NCI-H2029 treated with DMSO at 0.1 percent for 48 hours (cell line): ENCODE measurements at places on chromosomes 5 and 9.

DNA sequence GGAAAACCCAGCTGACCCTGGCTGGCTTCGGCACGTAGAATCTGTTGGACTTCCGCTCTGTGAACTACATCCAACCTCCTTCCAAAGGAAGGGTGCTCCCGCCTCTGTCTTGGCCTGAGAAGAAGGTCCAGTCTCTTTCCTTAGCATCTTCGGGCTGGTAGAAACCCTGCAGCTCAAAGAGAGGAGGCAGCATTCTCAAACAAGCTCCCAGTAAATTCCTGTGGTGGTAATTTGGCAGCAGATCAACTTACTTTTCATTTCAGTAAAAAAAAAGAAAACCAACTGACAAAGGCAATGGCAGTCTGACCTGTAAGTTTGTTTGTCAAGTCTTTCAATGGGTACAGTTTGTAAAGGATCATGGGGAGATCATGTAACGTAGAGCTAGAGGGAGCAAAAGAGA, 176.7 kb downstream of the MED10 start:
- DNase-seq: no peak

GRCh38 chr5:96605144-96605837, 56.9 kb upstream of the CAST start:
- no peak for DNase-seq

GRCh38 chr5:17067657-17068392, 131.7 kb upstream of the MYO10 start:
- DNase-seq: no peak

DNA sequence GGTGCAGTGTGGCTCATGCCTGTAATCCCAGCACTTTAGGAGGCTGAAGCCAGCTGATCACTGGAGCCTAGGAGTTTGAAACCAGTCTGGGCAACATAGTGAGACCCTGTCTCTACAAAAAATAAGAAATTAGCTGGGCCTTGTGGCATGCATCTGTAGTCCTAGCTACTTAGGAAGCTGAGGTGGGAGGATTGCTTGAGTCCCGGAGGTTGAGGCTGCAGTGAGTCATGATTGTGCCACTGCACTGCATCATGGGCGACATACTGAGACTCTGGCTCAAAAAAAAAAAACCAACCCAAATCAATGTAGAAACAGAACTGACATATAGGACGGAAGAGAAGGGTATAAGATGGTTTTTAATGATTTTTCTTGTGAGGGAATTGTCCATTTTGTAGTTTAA, 27.7 kb downstream of the G3BP1 start:
- no peak for DNase-seq

- DNase-seq: peak; percentile 40
Observed at GRCh38 chr9:34985311-34985899, 4.1 kb upstream of the DNAJB5 start.

DNA sequence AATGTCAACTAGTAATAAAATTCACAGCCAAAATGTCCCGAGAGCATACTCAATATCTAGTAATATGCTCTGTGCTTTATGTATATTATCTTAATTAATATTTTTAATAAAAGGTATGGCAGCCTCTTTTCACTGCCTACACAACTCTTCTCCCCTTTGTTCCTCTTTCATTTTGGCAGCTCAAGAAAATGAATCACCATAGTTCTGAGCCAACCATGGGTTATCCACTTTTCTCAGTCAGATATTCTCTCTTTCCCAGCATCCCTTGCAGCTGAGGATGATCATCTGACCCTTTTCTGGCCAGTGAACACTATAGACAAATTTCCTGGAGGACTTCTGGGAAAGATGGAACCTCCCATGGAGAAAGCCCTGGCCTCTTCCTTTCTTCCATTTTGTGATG, 8.2 kb upstream of the DOCK8 start:
- DNase-seq: no peak

DNA sequence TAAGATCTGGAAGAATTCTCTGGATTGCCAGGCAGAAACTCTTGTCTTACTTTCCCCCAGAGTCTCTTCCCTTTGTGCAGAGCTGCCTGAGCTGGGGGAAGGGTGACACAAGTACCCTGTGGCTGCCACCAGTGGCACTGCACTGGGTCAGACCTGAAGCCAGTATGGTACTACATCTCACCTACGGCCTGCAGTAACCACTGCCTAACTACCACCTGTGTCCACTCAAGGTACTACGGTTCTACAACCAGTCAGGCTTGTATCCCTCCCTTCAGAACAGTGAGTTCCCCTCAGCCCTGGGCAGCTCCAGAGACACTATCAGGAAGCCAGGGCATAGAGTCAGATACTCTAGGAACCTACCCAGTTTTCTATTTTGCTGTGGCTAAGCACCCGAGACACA, 212.0 kb upstream of the POU5F2 start:
- DNase-seq: no peak

DNA sequence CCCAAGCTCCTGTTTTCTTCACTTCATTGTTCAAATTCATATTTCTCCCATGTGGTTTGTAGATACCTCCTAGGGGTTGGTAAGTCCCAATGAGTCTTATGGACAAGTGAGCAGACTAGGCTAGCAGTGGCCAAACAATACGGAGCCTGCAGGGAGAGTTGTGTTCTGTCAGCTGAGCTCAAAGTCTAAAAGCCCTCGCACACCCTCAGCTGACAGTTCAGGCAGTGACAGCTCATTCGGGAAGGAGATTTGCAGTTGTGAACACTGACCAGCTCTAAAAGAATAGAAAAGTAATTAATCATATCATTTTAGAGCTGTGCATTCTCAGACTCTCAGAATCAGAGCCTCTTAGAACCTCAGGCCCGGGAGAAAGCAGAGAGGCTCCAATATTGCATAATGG, 95.1 kb downstream of the SH3TC2 start:
- DNase-seq: no peak

DNA sequence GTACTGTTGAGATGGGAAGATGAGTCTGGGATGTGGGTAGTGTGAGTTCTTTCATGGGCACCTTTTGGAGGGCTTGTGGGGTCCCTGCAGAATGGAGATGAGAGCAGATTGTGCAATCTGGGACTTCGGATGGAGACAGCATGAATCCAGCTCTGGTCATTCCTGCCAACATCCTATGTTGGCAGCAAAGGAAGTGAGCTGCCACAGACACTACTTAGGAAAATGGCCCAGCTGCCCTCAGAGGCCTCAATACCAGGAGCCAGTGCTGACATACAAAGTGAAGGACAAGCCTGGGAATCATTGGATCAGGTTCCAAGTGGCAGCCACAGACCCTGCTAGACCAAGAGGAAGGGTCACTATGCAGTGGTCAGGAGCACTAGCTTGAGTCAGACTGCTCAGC, 402.8 kb downstream of the CDK5RAP2 start:
- no peak for DNase-seq

GRCh38 chr9:113590991-113591898, 127.7 kb downstream of the RGS3 start:
- DNase-seq: peak; percentile 30

- no peak for DNase-seq
Observed at GRCh38 chr5:180499684-180500083, 5.5 kb downstream of the CNOT6 start.

DNA sequence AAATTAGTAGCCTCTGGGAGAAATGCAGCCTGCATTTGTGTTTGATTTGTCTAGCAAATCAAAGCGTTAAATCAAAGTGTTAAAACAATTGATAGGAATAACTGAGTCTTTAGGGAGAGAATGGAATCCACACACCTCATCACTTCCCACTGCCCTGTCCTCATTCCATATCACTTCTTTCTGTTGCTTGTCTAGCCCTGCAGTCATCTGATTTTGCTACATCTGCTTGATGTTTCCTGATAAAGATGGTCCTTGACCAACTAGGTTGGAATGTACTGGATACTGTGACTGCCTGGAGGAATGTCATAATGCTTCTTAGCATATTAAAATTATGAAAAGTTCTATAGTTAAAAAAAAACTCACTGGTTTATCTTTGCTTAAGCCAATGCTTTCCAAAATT, 119.9 kb downstream of the DOCK2 start:
- DNase-seq: no peak

DNA sequence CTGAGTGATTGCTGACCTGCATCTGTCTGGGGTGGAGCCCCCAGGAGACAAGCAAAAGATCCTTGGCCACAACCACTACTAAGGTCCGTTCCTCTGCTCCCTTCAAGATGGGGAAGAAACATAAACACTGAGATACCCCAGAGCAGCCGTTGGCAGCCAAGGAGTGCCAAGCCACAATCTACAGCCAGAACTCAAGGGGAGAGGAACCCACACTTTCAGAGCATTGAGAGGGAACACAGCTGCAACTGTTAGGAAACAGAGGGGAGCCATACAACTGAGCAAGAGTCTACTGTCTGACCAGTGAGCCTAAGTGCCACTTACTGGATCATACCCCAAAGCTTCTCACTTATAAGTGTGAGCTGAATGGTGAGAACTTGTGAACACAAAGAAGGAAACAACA, 44.6 kb upstream of the ADRB2 start:
- no peak for DNase-seq

DNA sequence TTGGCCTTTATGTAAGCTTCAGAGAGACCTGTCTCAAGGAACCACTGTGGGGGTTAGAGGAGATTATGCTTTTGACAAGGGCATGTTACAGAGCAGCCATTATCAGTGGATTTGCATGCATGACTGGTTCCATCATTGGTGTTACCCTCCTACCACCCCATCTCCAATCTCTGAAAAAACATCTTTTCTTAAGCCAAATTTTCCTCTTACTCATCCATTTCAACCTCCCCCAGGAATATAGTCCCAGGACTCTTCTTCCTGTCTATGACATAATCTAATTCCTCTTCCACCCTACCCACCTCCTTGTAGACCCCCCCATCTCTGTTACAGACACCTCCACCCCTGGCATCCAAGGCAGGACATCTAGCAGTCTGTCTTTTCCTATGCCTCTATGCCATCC, 33.1 kb upstream of the ADRB2 start:
- no peak for DNase-seq

GRCh38 chr9:118209343-118209742, 505.1 kb downstream of the TLR4 start:
- DNase-seq: peak; percentile 50

DNA sequence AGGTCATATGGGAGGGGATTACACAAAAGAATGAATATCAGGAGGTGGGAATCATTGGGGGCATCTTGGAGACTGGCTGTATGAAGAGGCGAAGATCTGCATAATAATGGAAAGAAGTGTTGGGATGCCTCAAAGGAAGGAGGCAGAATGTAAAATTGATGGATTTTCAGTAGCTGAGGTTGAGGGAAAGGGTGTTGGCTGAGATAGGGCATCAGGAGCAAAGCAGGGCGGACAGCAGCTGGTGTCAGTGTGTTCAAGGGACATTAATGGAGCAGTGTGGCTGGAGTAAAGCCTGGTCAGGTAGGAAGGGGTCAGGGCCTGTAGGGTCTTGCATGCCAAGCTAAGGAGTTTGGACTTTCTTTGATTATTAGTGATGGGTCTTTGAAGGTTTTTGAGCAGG, 65.2 kb upstream of the TNFAIP8 start:
- no peak for DNase-seq

- no peak for DNase-seq
Observed at GRCh38 chr9:134987906-134988700, 70.4 kb upstream of the FCN1 start.

- no peak for DNase-seq
Observed at GRCh38 chr5:9283021-9283420, 262.9 kb downstream of the SEMA5A start.

DNA sequence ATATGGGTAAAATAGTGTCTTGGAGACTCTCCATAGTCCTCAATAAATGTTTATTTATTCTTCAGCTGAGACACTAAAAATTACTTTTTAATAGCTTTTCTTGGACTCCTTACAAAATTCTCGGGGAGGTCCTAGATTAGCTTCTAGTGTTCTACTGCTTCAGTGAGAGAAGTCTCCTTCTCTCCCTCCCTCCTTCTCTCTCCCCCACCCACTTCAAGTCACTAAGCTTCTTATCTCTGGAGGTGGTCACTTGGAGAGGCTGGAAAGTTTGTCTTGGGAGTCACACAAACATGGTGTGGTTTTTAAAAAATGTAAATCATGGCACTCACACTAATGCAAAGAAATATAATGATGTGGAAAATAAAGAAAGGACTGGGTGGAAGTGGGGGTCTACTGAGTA, 64.1 kb downstream of the SEMA6A start:
- no peak for DNase-seq

GRCh38 chr9:69497816-69498215, 172.8 kb downstream of the ENTREP1 start:
- no peak for DNase-seq

DNA sequence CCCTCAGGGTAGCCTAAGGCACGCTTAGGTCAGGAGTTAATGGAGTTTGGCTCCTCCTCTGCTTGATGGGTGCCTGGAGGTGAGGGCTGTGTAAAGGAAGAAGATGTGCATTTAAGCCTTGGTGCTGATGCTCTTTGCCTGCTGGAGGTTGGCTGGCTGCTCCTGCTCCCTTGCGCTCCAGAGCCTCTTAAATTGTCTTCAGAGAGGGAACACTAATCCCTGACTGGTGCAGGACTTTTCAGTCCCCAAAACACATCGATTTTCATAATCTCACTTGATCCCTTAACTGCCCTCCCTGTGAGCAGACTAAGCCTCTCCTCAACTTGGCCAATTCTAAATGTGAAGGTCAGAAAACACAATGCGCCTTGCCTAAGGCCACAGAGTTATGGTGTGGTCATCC, 16.2 kb upstream of the TCOF1 start:
- no peak for DNase-seq

DNA sequence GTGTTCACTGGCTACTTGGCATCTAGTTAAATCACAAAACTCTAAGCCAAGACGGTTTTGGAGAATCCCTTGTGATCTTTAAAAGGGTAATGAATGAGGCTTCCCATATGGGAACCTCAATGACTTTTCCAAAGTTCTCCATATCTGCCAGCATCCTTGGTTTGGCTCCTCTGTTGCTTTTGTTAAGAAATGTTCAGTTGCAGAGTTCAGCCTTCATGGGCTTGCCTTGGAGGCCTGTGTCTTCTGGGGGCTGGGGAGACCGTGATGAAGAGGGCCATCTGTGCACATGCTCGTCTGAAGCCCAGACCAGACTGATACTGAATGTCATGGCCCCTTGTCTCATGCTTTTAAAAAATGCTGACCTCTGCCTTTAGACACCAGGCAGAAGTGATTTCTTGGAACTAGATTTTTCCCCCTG, 84.3 kb downstream of the RAI14 start:
- DNase-seq: no peak

DNA sequence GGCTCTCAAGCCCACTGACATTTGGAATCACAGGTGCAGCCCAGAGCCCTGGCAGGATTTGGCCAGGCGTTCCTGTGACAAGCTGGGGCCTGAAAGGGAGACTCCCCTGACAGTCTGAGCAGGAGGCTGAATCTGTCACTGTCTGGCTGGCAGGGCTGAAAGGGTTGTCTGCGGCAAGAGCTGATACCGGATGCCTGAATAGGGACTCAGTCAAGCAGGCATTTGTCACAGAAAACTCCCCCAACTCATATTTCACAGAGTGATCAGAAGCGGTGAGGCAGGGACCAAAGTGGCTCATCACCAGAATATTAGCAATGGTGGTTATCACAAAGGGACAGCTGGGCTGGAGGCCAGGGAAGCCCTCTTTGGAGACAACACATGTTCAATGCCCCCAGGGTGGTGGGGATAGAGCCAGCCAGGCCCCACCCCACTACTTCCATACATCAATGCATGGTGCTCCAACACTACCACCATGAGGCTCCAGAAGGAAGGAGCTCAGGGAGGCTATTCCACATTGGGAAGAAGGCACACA, 295.5 kb downstream of the DTWD2 start:
- no peak for DNase-seq
